A172 (cell line): ENCODE measurements at places on chromosomes 12 and 14.

DNA sequence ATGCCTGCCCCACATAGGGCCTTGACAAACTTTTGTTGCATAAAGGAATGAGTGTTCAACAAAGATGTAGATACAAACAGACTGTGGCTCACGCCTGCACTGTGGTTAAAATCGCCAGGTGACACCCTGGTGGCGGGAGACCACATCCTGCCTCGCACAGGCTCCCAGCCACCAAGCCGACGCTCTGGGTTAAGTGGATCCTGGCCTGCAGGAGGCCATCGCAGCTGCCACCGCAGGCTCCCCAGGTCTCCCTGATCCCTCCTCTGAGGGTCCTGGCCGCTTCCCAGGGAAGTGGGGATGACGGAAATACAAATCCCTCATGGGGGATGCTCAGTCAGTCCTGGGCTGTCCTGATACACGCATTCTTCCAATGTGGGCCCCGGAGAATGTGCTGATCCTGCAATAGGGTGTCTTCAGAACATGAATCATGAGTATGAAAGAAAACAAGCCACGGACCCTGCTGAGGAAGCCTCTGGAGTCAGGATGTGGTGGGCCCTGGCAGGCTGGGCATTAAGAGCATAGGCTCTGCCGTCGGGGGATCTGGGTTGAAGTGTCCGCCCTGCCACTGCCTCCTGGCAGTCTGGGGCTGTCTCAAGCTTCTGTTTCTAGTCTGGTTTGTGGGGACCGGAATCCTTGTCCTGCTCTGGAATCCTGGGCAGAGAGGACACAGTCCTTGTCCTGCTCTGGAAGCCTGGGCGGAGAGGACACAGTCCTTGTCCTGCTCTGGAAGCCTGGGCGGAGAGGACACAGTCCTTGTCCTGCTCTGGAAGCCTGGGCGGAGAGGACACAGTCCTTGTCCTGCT is 53.5 kb upstream of the BEGAIN start:
- peak; percentile 64 for DNase-seq

GRCh38 chr14:53536446-53536845 is 383.3 kb upstream of the DDHD1 start:
- no peak for DNase-seq

- DNase-seq = peak; percentile 80
These were observed 1.8 kb downstream of the AHNAK2 start for GRCh38 chr14:104976198-104977007.

- DNase-seq = no peak
These were observed 162.9 kb upstream of the ALG10B start for GRCh38 chr12:38153737-38154061.

GRCh38 chr12:72189266-72189665 is 82.9 kb upstream of the TRHDE start:
- no peak for DNase-seq

GRCh38 chr14:37147310-37147880 is 25.0 kb downstream of the SLC25A21 start:
- no peak for DNase-seq

- DNase-seq = no peak
These were observed 354.7 kb upstream of the TMTC1 start for GRCh38 chr12:30138483-30138882.

GRCh38 chr12:66188584-66189485 is at the start of gene IRAK3:
IRAK3 (plus strand) TSS chr12:66189214; CDS start chr12:66189300, 86 bp downstream.
- DNase-seq = no peak

GRCh38 chr12:79317179-79317847 is 373.5 kb downstream of the PAWR start:
- DNase-seq = no peak

DNA sequence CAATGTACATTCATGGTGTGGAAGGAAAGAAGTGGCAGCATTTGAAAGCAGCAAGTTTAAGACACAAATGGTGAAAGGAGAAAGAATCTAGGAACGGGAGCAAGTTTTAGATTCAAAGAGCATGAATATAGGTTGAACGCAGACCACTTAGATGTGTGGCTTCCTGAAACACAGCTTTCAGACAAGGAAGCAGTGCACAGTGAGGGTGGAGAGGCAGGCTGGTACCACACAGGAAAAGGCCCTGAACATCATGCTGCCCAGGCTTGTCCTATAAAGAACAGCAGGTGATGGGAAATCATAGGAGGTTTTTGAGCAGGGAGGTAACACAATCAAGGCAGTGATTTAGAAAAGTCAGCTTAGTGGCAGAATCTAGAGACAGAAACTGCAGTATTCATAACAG is 35.6 kb downstream of the GNS start:
- DNase-seq = no peak

DNA sequence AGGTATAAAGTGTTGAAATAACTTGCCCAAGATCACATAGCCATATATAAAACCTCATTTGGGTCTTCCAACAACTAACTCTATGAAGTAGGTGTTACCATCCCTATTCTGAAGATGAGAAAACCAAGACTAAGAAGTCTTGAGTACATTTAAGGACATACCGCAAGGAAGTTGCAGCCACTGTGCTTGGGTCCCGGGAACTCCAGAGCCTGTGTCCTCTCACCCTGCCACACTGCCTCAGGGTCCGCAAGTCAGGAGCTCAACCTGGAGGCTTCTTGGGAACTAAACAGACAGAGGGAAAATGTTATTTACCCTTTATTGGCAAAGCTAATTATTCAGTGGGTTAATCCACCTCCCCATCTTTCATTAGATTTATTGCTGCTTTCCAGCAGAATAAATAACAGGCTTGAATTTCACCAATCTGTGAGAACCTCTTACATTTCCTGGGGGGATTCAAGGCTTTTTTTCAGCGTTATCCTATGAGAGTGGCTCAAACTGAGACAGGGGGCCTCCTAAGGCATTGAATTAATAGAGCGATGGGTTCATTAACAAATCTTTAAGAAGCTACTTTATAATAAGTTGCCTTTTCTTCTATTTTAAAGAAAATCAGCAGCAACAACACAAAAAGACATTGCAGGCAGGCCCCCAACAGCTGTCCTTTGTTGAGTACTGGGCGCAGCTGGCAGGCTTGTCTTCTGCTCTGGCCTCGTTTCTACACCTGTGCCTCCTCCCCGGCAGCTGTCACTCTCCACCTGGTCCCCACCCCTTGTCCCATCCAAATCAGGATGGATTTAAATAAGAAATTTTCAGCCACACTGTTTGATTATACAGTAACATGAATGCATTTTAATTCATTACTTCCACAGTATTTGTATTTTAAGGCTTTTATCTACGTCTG is 25.3 kb downstream of the PHLDA1 start:
- no peak for DNase-seq

- peak; percentile 77 for DNase-seq
These were observed 23.7 kb downstream of the HEBP1 start for GRCh38 chr12:12976366-12976765.

GRCh38 chr14:101362529-101363260 is 198.6 kb upstream of the DIO3 start:
- no peak for DNase-seq

DNA sequence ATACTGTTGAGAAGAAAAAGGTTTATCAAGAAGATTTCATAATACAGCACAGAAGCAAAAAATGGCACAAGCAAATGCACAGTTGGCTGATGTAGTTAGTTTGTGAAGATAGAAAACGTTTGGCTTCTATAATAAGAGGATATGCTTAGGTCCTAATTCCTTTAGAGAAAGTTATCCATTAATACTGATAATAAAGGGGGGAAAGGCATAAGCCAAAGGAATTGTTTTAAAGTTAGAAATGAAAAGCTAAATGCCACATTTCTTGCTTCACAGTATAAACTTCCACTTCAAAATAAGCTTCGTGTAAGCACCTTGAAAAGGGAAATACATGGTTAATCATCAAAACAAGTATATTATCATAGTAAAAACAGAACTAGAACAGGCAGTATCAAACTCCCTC is 12.4 kb downstream of the LMO3 start:
- DNase-seq = no peak

DNA sequence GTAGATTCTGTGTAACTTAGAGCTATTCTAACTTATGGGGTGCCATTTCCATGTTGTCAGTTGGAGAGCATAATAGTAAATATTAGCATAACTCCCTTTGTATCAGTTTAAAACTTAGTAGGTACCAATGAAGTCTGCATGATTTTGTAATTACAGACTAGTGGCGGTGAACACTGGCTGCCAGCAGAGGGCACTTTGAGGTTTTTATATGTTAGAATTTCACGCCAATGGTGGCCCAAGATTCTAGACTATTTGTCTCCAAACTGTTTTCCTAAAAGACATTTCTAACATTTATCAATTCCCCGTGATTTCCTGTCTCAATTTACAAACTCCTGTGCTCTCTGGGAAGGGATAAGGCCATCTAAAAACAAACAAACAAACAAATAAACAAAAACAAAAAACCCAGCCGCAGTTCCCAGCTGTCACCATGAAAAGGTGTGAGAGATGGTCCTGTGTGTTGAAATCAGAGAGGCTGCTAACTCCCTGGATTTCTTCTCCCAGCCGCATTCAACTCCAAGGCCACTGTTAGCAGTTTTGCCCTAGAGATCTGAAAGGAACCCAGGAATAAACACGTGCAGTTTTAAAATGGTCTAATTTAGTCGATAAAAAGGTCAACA is 57.6 kb downstream of the BRMS1L start:
- peak; percentile 12 for DNase-seq

DNA sequence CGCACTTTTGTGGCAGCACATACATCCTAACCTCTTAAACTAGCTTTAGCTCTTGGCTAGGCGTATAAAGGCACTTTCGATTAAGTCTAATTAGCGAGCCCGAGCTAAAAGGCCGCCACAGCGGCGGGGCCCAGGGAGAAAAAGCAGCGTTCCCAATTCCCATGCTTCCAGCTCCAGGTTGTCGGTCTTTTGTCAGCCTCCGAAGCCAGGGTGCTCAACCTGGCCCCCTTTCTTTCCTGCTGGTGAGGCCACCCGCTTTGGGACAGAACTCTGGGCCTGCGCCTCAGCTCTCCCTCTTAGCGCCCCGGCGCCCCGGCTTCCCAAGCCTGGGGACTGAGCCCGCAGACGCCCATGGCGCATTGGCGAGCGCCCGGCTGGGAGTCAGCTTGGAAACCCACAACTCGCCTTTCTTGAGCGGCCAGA is 33.3 kb upstream of the TBX5 start:
- no peak for DNase-seq

- peak; percentile 97 for DNase-seq
These were observed 125.8 kb downstream of the NCOR2 start for GRCh38 chr12:124441443-124442194.

DNA sequence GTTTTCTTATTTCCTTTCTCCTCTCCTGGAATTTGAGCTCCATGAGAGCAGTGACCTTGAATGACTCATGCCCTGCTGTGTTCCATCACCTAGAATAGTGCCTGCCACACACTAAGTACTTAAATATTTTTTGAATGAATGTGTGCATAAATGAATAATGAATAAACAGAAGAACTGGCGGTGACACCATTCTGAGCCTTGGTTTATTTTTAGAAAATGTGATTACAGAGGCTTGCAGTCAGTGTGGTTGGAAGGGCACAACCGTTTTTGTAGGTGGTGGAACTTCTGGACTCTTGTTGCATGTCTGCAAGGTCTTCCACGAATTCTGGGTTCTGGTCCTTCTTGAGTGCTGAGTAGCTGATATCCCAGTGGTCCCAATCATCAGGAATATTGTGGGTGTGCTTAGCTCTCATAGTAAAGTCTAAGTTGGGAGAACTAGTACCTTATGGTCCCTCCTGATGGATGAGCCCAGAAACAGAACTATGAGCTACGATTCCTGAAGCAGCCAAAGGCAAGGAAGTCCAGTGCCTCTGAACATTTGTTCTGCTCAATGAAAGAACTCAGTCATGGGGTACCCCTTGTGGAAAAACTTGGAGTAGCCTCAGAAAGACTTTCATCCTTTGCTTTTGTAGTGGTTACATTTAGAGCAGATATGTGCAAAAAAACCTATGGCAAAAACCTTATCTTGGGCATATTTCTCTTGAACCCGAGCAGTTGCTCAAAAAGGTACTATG is 28.8 kb upstream of the BHLHE41 start:
- peak; percentile 93 for DNase-seq

DNA sequence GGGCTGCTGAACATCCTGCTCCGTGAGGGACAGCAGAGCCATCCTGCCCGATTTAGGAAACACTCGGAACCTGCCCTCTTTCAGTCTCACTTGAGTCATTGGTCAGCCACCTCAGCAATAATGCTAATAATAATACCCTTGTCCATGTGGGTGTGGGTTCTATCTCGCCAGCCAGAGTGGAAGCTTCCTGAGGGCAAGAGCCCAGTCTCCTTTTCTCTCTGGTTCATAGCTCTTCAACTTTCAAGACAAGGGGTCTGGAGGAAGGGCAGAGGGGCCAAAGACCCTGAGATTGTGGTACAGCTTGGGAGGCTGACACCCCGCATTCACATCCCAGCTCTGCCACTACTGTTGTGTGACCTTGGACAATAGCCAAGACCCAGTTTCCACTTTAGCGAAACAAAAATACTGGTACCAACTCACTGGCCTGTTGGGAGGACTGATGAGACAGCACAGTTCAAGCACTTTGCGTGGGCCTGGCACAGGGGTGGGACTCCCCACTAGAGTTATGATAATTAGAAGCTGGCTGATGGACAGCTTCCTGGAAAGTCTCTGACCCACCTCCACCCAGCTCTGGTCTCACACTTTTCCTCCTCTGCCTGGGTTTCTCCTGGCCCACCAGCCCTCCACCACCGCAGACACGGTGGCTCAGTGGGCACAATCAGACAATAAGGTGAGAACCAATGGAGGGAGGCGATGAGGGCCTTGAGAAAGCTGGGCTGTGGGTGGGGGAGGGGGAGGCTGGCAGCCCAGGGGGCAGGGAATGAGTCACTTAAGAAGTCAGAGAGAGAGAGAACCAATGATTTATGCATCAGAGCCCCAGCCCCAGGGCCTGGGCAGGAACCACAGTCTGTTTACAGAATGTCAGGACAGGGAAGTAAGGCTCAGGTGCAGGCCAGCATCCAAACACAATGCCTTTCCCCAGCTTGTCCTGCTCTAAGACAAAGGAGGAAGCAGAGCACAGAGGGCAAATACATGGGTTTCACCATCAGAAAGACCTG is 9.6 kb downstream of the FAIM2 start:
- peak; percentile 78 for DNase-seq

DNA sequence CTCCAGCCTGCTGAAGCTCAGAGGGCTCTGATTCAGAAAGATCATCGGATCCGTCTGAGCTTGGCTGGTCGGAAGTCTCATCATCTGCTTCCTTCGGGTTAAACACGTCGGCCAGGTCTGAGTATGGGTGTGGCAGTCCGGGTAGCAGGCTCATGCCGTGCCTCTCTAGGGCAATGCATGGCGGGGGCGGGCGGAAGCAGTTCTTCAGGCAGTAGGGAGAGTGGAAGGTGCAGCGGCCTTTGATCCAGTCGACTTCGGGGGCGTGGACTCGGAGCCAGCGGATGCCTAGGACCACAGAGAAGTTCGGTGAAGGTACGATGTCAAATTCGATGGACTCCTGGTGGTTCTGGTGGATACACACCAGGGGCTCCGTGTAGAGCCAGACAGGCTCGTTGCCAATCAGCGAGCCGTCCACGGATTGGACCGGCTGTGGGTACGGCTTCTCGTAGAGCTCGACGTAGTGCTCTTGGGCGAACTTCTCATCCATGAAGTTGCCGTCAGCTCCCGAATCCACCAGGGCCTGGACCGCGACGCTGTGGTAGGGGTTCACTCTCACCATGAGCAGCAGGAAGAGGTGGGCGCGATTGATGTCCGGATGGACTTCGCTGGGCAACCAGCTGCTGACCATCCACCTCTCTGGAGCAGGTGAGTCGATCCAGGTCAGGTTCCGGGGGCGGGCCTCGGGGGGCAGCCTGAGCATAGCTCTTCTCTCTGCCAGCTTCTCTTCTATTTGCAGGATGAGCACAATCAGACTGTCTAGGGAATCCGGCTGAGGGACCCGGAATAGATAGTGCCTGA is 20.3 kb downstream of the RTL1 start:
- no peak for DNase-seq

- no peak for DNase-seq
These were observed 22.8 kb upstream of the RASSF3 start for GRCh38 chr12:64587447-64587846.
